ENCODE measurements at places on chromosomes 3 and 15.
A peak's percentile ranks its signal among the peaks of the same experiment; 100 is the strongest.

GRCh38 chr15:40501487-40501886, 30.7 kb downstream of the CHST14 start:
- no peak for DNase-seq

- DNase-seq: no peak
Measured at GRCh38 chr3:101836652-101837598, 12.4 kb upstream of the NFKBIZ start.

GRCh38 chr3:63193647-63194046, 84.5 kb upstream of the SYNPR start:
- peak; percentile 17 for DNase-seq

DNA sequence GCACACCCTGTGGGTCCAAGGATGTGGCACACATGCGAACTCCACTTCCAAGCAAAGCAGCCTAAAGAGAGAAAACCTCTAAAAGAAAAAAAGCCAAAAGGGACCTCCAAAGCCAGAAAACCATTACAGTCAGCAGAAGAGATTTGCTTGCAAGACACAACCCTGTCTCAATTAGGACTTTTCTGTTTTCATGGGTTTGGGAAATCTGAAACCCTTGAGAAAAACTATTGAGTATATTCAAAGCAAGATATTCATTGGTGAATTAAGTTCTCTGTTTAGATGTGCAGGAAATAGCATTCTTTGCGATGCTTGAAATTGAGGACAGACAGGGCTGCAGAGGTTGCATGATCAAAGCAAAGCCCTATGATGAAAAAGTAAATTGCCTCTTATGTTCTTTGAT, 10.2 kb upstream of the LDHAL6B start:
- DNase-seq: no peak

DNA sequence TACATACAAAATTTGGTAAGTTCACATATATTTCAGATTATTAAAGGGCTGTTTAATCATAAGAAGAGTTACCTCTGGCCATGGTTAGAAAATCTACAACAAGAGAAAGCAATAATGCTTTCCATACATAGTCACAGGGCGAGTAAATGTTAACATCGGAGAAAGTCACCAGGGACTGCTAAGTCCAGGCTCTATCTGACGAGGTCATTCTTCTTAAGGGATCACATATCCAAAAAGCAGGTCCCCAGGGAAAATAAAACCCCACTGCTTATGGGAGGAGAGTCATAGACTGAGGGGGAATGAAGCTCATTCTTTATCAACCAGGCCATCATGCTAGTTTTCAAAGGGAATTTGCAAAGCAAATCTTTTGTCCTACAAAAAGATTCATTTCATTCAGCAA, 3.1 kb downstream of the PCYT1A start:
- DNase-seq: no peak

GRCh38 chr15:77028451-77029165, 33.7 kb downstream of the PSTPIP1 start:
- DNase-seq: no peak

GRCh38 chr3:127680146-127680661, 7.5 kb downstream of the ABTB1 start:
- DNase-seq: no peak

GRCh38 chr15:87211547-87211946, 1045.0 kb downstream of the NTRK3 start:
- DNase-seq: no peak

DNA sequence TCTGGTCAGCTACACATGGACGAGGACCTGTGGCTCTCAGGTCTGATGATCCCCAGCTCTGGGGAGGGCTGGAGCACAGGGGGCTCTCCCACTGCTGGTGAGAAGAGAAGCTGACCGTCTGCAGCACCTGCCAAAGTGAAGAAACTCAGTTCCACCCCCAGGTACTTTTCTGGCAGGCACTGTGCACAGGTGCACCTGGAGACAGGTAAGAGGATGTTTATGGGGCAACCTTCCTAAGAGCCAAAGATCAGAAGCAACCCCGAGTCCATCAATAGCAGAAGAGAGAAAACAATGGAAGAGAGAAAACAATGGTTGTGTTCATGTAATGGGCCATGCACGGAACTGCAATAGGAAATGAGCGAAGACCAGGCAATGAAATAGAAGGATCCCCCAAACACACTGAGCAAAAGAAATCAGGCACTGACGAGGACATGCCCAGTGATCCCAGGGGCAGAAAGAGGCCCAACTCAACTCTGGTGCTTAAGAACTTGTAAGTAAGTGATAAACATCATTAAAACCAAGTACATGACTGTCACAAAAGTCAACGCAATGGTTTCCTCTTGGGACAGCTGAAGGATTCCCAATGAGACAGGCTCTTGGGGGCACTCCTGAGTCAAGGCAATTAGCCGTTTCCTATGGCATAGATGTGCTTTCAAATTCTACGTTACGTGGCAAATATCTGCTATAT, 95.0 kb upstream of the ALDH1A3 start:
- DNase-seq: no peak

GRCh38 chr3:71872256-71872655, 87.3 kb upstream of the PROK2 start:
- DNase-seq: no peak

DNA sequence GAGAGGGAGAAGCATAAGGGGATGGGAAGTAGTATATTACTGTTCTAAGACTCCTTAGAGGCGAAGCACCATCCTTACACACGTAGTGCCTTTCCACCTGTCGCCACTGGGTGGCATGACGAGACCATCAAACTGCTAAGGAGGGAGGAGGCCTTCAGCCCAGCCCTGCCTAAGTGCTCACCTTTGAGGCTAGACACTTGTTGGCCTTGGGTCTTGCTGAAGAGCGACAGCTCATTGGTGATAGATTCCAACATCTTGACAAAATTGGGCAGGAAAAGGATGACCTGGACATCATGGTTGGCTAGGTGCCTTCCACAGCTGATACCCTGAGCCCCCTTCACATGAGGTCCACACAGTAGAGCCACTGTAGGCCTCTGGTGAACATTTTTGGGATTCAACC, 19.6 kb downstream of the CLK3 start:
- peak; percentile 70 for DNase-seq

- DNase-seq: no peak
Measured at GRCh38 chr3:106068795-106069194, 200.0 kb upstream of the CBLB start.

DNA sequence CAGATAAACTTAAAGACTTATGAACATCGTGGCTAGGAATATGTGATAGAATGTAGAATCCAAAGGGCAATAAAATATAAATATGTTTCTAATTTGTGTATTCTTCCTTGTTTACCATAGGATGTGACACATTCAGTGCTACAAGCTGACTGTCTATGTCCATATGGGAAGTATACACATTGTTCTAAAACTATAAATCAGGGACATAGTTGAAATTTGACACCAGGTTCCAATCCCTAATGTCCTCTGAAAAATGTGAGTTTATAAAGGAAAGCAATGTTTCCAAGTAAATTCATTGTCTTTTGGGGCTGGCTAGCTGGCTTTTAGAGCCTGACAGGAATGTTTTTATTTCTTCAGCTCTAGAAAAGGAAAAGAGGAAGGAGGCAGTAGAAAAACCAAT, 273.6 kb downstream of the CNTN4 start:
- DNase-seq: no peak

- DNase-seq: no peak
Measured at GRCh38 chr3:127067116-127067910, 84.4 kb downstream of the PLXNA1 start.

DNA sequence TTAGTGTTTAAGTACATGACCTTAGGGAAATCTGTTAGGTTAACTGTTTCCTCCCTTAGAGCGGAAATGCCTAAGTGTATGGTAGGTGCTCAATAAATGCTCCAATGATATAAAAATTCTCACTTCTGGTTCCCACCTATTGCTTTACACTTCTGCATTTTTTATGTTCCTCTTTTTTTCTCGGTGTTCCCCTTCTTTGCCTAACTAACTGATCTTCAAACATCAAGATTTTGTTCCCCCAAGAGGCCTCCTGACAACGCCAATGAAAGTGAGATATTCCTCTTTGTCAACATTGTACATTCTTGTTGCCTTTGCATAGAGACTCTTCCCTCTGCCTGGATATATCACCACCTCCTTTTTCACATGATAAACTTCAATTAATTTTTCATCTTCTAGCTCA, 17.4 kb downstream of the SLC35A5 start:
- peak; percentile 85 for DNase-seq

DNA sequence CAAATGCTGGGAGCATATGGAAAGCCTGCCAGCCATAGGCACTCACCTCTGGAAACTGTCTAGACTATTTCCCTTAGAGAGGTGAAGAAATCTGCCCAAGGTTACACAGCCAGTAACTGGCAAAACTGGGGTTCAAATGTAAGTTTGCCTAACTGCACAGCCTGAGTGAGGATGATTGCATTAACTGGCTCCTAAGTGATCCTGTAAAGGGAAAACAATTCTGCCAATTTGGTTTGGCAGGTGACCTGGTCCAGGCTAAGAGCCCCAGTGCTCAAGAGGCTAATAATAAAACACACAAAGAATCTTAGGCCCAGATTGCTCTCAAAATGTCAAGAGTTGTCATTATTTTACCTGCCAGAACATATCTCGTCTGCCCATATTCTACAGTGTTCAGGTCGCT, 43.9 kb upstream of the SPRED1 start:
- no peak for DNase-seq

DNA sequence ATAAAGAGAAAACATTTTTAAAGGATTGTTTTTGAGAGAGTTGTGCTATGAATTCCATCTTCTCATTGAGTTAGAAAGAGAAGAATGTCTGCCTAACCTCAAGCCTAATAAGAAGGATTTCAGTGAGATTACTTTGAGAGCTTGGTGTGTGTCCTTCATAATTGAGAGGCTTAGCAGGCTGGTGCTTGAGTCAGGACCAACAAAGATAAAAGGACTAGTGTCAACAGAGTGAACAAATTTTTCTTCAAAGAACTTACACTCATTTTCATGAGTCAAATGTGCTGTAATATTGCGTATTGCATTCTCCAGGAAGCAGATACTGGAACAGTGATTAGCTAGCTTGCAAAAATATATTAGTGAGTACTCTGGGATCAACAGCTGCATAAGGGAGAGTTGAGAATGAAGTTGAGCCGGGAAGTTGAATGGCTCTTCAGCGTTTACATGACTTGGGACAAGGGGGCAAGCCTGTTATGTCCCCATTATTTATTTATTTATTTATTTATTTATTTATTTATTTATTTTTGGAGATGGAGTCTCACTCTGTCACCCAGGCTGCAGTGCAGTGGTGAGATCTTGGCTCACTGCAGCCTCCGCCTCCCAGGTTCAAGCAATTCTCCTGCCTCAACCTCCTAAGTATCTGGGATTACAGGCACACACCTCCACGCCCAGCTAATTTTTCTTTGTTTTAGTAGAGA, 37.5 kb upstream of the SLITRK3 start:
- no peak for DNase-seq

GRCh38 chr3:185280572-185281365, 26.9 kb upstream of the EHHADH start:
- peak; percentile 51 for DNase-seq

DNA sequence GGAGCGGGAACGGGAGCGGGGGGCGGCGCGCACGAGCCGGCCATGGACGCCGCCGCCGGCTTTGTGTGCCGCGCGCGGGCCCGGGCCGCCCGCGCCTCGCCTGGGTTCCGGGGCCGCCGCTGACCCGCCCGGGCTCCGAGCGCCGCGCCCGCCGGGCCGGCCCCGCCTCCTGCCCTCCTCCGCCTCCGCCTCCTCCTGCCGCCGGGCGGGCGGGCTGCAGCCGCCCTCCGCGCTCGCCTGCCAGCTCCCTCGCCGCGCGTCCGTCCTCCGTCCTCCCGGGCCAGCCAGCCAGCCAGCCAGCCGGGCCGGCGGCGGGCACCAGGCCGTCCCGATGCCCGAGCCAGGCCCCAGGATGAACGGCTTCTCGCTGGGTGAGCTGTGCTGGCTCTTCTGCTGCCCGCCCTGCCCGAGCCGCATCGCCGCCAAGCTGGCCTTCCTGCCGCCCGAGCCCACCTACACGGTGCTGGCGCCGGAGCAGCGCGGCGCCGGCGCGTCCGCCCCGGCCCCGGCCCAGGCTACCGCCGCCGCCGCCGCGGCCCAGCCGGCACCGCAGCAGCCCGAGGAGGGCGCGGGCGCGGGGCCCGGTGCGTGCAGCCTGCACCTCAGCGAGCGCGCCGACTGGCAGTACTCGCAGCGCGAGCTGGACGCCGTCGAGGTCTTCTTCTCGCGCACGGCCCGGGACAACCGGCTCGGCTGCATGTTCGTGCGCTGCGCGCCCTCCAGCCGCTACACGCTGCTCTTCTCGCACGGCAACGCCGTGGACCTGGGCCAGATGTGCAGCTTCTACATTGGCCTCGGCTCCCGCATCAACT, at the start of gene ABHD17C:
TSS of gene ABHD17C (plus strand) at position 212 of the 812 bp plus-strand sequence. CDS start at position 332, 120 bp downstream.
- peak; percentile 66 for DNase-seq

- no peak for DNase-seq
Measured at GRCh38 chr3:157134620-157135191, 25.2 kb downstream of the CCNL1 start.
